Smooth muscle cell of bladder (primary cell): ENCODE measurements at places on chromosomes 4 and X. TPM values are rescaled to one million over a fixed set of nuclear protein-coding genes. Genes with fewer than 3 reads are reported as not detected.

The UGT2A1 gene
- total RNA-seq = not detected in 2 replicates

The CFAP47 gene
- total RNA-seq = under 0.01 and 0.37 TPM in 2 replicates

The PRR27 gene
- total RNA-seq = not detected in 2 replicates

The SMR3A gene
- total RNA-seq = not detected in 2 replicates

The SLITRK2 gene
- total RNA-seq = not detected in 2 replicates

The SOX3 gene
- not detected in 2 replicates for total RNA-seq

The GPRASP2 gene
- 13.8 and 16.0 TPM in 2 replicates for total RNA-seq

The MAPK10 gene
- 14.4 and 26.0 TPM in 2 replicates for total RNA-seq

The MAGEA12 gene
- under 0.01 and 0.14 TPM in 2 replicates for total RNA-seq

The SEC24B gene
- 9.1 and 9.5 TPM in 2 replicates for total RNA-seq

The C1QTNF7 gene
- 0.43 and 1.0 TPM in 2 replicates for total RNA-seq

The NDNF gene
- 0.18 TPM in 1 of 2 replicates, not detected in the other for total RNA-seq

The SLC26A1 gene
- 0.18 and 0.28 TPM in 2 replicates for total RNA-seq

The TRAM1L1 gene
- 0.43 and 0.92 TPM in 2 replicates for total RNA-seq

The PNPLA4 gene
- total RNA-seq = 13.7 and 18.5 TPM in 2 replicates

The MAGEB17 gene
- total RNA-seq = not detected in 2 replicates

The CXCR3 gene
- total RNA-seq = not detected in 2 replicates

The DCLK2 gene
- 5.8 and 8.9 TPM in 2 replicates for total RNA-seq

The TXK gene
- total RNA-seq = not detected in 2 replicates

The EDNRA gene
- 3.4 and 8.0 TPM in 2 replicates for total RNA-seq

The WDR17 gene
- total RNA-seq = 1.5 and 1.6 TPM in 2 replicates

The OTC gene
- total RNA-seq = not detected in 2 replicates

The SMIM10L2A gene
- 0.28 and 0.83 TPM in 2 replicates for total RNA-seq

The EVC2 gene
- total RNA-seq = 10.7 and 12.9 TPM in 2 replicates

The DCAF12L2 gene
- under 0.01 TPM in 1 of 2 replicates, not detected in the other for total RNA-seq

The PRKX gene
- 8.7 and 11.1 TPM in 2 replicates for total RNA-seq

The RENBP gene
- total RNA-seq = 2.0 and 2.6 TPM in 2 replicates

The HHIP gene
- under 0.01 and 0.43 TPM in 2 replicates for total RNA-seq

The PAGE2 gene
- total RNA-seq = 0.71 TPM in 1 of 2 replicates, not detected in the other

The TAF7L gene
- total RNA-seq = 0.37 and 0.43 TPM in 2 replicates

The TASL gene
- total RNA-seq = not detected in 2 replicates

The SULT1B1 gene
- under 0.01 and 0.14 TPM in 2 replicates for total RNA-seq

The MBNL3 gene
- total RNA-seq = 1.8 and 4.4 TPM in 2 replicates

The MMGT1 gene
- total RNA-seq = 5.4 and 6.5 TPM in 2 replicates

The GABRG1 gene
- not detected in 2 replicates for total RNA-seq

The FAM184B gene
- total RNA-seq = under 0.01 TPM in 1 of 2 replicates, not detected in the other

The PDCL2 gene
- total RNA-seq = not detected in 2 replicates

The RAP1GDS1 gene
- 37.4 and 38.7 TPM in 2 replicates for total RNA-seq

The KLB gene
- not detected in 2 replicates for total RNA-seq

The MFAP3L gene
- total RNA-seq = 1.7 and 4.0 TPM in 2 replicates

The MAGEA2B gene
- not detected in 2 replicates for total RNA-seq

The OPHN1 gene
- 4.7 and 5.6 TPM in 2 replicates for total RNA-seq

The BANK1 gene
- 0.57 and 0.65 TPM in 2 replicates for total RNA-seq

The FAM53A gene
- total RNA-seq = 0.74 and 0.85 TPM in 2 replicates

The LRCH2 gene
- 11.5 and 14.2 TPM in 2 replicates for total RNA-seq

The KCND1 gene
- total RNA-seq = 0.28 and 1.0 TPM in 2 replicates

The DMD gene
- 3.4 and 5.5 TPM in 2 replicates for total RNA-seq

The MAGEB10 gene
- not detected in 2 replicates for total RNA-seq

The TRMT44 gene
- 10.5 and 14.1 TPM in 2 replicates for total RNA-seq

The TLR2 gene
- 0.28 TPM in 2 replicates for total RNA-seq

The ANTXR2 gene
- 89.5 and 183 TPM in 2 replicates for total RNA-seq
